ENCODE measurements at places on chromosomes 2 and 18.

- peak; percentile 55 for DNase-seq
These were observed 237.5 kb downstream of the LDLRAD4 start for GRCh38 chr18:13455960-13456481.

GRCh38 chr2:162390801-162391200, 46.9 kb downstream of the GCA start:
- no peak for DNase-seq

DNA sequence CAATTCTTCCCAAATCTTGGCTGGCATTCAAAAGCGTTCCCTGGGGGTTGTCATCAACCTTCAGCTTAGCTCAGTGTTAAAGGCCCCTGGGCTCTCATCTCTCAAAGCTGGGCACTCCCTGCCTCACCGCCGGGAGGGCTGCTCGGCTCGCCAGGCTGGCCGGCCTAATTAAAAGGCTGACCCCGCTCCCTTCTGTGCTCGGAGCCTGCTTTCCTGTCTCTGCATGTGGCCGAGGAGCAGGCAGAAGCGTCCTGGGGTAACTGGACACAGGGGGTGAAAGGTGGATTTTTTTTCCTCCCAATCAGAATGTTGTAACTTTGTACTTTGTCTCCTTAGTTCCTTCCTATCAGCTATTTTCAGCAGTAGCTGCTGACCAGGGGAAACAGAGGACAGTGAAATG, 231.1 kb downstream of the GBX2 start:
- no peak for DNase-seq

DNA sequence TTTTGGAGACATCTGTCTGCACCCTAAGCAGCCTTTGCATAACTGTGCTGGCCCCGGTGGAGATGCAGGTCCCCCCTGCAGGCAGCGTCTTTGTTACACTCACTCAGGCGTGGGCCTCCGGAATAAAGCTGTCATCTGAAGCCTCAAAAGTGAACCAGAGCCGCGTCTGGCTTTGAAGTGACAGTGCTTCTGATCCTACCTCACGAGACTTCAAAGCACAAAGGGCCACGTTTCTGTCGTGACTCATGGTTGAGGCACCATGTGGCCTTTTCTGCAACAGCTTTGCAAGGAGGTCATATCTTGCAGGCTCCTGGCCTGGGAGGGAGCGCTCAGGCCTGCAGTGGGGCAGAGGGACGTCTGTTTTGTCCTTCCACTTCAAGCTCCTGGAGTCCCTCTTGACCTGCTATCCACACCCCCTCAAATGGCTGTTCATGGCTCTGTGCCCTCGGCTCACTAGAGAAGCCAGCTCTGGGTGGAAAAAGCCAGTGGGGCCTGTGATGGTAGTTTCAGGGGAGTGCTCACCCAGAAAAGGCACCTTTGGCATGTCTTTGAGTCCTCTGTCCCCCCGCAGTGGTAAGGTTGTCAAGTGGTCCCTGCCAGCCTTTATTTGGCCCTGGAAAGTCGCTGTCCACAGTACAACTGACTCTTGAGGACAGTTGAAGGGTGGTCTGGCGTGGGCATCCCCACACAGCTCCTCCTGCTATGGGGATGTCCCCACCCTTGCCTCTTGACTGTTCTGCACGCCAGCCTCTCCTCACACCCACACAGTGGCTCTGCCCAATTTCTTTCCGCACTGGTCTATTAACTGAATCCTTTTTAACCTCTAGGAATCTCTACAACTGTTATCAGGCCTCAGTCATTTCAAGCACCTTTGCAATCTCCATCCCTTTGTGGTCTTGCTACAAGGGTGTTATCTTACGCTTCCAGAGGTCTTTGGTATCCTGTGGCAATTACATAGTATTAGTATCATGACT, 19.3 kb downstream of the GPR55 start:
- DNase-seq = no peak

- no peak for DNase-seq
These were observed 1.9 kb downstream of the ORMDL1 start for GRCh38 chr2:189782221-189782671.

DNA sequence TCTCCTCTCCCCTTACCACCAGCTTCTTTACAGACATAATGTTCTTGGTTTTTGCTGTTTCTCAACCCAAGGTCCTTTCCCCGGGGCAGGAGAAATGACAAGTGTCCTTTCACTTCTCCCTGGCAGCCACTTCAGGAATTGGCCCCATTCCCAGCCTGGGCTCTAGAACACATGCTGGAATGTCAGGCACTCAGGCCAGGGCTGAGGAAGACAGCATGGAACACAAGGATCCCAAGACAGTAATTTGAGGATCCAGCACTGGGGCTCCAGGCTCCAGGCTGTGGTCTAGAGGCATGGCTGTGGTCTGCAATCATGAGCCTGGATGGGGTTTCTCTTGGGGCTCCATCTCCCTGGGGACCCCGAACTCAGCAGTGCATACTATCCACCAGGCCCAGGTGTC, 201.4 kb downstream of the CELF4 start:
- no peak for DNase-seq

DNA sequence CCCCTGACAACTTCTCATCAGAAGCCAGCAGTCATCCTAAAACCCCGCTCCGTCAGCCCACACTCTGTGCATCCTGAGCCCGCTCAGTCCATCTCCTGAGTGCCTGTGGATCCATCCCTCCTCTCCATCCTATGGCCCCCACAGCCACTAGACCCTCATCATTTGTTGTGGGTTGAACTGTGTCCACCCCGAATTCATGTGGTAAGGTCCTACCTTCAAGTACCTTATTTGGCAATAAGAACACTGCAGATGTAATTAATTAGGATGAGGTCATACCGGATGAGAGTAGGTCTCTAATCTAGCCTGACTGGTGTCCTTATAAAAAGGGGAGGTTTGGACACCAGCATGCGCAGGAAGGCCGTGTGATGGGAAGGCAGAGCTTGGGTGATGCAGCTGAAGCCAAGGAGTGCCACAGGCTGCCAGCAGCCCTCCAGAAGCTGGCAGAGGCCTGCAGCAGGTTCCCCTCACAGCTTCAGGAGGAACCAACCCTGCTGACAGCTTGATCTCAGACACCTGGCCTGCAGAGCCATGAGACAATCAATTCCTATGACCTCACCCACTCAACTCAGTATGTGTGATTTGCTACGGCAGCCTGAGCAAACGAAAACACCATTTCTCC, 192.4 kb downstream of the ZBTB7C start:
- no peak for DNase-seq

- DNase-seq = no peak
These were observed 90.3 kb upstream of the SNTG2 start for GRCh38 chr2:860259-860855.
